ENCODE measurements at places on chromosomes 4 and X. TPM values are rescaled to one million over a fixed set of nuclear protein-coding genes. Genes with fewer than 3 reads are reported as not detected.

DNA sequence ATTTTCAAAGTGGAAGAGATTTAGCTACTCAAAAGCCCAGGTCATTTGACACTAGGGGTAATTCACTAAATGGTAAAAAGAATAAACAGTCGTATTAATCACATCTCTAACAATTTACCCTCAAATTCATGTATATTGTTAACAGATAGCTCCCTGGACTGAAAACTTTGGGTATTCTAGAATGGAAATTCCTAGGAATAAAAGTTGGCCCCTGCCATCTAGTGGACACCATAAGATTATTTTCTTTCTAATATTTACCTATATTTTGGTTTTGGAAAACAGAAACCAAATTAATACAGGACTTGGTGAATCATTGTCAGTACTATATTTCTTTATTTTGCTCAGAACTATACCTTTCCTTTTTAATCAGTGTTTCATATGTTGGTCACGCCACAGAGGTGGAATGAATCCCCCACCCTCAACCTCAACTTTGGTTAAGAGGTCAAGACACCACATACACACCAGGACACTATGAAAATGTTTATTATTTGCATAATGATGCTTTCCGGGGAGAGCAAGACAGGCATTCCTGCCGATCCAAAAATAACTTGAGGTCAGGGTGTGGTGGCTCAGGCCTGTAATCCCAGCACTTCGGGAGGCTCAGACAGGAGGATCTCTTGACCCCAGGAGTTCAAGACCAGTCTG lies 96.2 kb upstream of the APOOL start:
- no peak for DNase-seq
- H3K27ac ChIP-seq = no peak overlapping the region
- H3K27me3 ChIP-seq = no peaks in the 10 kb centered on the region
- no peaks in the 10 kb centered on the region for H3K4me1 ChIP-seq
- no peak overlapping the region for H3K4me3 ChIP-seq

GRCh38 chr4:25926462-25926861 lies 12.4 kb downstream of the SMIM20 start:
- H3K4me1 ChIP-seq = peaks cover 41% of the 10 kb centered on the region
- no peak overlapping the region for H3K4me3 ChIP-seq
- no peak for DNase-seq
- no peak overlapping the region for H3K27ac ChIP-seq
- no peaks in the 10 kb centered on the region for H3K27me3 ChIP-seq

DNA sequence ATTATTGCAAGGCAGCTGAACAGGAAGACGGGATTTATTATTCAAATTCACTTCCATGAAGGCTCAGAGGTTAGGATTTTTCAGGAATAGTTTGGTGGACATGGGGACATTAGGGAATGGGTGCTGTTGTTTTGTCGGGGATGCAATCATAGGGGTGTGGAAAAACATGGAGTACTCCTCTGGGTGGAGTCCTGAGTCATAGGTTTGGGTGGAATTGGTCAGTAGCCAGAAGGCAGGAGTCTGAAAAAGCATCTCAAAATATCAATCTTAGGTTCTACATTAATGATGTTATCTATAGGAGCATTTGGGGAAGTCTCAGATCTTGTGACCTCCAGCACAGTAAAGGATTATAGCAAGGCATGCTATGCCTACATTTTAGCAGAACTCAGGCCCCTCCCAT lies 14.5 kb upstream of the ETNPPL start:
- H3K27me3 ChIP-seq = no peaks in the 10 kb centered on the region
- H3K4me1 ChIP-seq = peaks cover 5% of the 10 kb centered on the region
- no peaks in the 10 kb centered on the region for H3K36me3 ChIP-seq
- H3K4me3 ChIP-seq = no peak overlapping the region
- H3K27ac ChIP-seq = no peak overlapping the region

DNA sequence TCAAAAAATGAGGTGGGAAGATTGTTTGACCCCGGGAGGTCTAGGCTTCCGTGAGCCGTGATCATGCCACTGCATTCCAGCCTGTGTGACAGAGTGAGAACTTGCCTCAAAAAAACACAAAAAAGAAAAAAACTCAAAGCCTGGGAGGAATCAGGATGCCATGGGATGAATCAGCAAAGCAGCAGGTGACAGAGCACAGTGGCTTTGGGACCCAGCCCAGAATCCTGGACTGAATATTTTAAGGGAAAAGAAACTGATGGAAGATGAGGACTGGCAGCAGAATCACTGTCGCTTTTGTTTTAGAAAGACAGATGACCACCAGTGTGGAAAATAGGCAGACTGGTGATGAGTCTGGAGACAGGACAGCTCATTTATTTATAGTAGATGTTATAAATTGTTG lies 16.6 kb downstream of the S100G start:
- no peaks in the 10 kb centered on the region for H3K4me1 ChIP-seq
- no peaks in the 10 kb centered on the region for H3K36me3 ChIP-seq
- H3K27me3 ChIP-seq = no peaks in the 10 kb centered on the region
- no peak for DNase-seq

- no peaks in the 10 kb centered on the region for H3K27me3 ChIP-seq
- no peak overlapping the region for H3K4me3 ChIP-seq
- no peak overlapping the region for H3K27ac ChIP-seq
Measured at GRCh38 chr4:94346541-94346940, 3.9 kb upstream of the HPGDS start.

GRCh38 chrX:110175696-110176095 lies 142.2 kb downstream of the AMMECR1 start:
- no peak overlapping the region for H3K4me3 ChIP-seq
- no peaks in the 10 kb centered on the region for H3K4me1 ChIP-seq
- DNase-seq = no peak
- no peak overlapping the region for H3K27ac ChIP-seq

DNA sequence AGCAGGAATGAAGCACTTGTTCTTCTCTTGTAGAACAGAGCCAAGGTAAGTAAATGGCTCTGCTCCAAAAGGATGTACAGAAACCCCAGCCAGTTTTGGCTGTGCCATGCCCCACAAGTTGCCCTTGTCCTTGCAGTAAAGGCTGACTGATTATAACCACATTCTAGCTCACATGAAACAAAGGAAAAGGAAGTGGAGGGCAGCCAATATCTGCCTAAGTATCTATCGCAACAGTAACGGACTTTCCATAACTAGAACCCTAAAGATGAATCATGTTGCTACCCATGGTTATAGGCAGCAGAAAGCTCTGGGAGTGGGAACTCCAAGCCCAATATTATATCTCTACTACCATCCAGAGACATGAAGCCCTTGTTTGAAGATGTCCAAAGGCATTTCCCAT lies 95.7 kb downstream of the COMMD8 start:
- no peak overlapping the region for H3K27ac ChIP-seq
- DNase-seq = no peak
- no peaks in the 10 kb centered on the region for H3K4me1 ChIP-seq

DNA sequence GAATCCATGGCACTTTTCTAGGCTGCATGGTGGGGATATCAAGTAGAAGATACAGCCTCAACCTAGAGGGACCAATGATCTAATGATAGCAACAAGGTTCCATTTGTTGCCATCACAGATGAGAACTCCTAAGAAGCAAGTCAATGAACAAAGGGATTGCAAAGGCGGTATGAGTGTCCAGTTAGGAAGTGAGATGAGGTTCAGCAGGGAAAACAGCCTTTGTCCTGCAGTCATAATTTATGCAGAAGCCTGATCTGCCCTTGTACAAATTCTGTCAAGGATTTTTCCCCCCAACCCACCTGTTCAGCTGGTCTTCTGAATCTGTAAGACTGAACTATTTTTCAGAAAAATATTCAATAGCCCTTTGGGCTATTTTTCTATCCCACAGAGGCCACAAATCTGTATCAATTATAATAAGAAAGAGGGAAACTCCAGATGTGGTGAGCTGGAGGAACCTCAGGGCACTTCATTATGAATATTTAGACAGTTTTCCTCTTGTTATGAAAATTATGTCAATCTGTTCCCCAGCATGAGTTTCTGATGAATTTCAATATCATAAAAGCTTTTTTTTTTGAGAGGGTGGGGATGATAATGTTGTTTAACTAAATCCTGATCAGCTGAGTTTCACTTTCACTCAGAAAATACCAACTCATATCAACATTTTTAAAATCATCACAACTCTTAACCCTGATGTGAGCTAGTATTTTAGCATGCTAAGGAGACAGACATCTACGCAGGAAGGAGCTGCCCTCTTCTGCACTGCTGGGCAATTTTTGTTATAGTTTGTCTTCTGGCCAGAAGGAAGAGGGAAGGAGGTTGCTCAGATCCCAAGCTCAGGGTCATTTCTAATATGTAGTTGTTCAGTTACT lies 127.2 kb upstream of the MAP3K15 start:
- H3K4me1 ChIP-seq = no peaks in the 10 kb centered on the region
- no peak overlapping the region for H3K27ac ChIP-seq
- H3K4me3 ChIP-seq = no peak overlapping the region

DNA sequence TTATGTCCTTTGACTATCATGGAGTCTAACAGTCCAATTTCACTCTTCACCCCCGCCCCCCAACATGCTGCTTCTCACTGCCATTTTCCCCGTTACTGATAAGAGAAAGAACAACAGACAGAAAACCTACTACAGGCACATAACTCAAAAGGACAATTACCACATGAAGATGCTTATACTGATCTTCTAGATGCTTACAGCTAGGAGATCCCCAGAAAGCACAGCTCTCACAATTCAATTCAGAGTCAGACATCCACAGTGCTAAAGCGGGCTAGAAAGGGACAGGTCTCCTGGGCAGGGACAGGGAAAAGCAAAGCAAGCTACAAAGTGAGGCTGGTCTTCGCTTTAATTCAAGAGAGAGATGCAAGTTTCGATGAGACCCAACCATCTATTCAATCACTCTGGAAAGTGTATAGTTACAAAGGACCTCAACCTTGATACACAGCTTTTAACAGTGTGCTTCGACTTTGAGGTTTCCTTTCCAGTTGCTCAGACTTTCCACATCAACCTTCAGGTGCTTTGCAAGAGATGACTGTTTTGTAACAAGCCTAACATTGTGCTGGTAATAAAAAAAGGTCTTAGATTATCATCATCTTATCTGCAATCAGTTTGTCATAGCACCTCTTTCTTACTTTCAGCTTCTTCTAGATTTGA lies 60.9 kb downstream of the LEF1 start:
- H3K27me3 ChIP-seq = no peaks in the 10 kb centered on the region
- H3K4me3 ChIP-seq = no peak overlapping the region
- H3K27ac ChIP-seq = no peak overlapping the region

DNA sequence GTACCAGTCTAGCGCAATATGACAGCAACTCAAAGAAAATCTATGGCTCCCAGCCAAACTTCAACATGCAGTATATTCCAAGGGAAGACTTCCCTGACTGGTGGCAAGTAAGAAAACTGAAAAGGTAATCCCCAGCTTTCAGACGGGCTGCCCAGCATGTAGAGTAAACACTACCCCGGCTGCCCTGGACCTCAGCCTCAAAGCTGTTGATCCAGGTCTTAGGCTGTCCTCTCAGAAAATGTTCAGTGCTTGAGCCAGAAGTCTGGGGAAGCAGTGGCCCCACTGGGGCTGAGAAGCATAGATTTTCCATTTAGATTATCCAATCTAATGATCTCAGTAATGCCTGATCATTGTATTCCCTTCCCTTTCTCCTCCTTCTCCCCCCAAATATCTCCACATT lies 21.9 kb downstream of the BMX start:
- H3K4me1 ChIP-seq = no peaks in the 10 kb centered on the region
- H3K36me3 ChIP-seq = no peaks in the 10 kb centered on the region
- no peaks in the 10 kb centered on the region for H3K27me3 ChIP-seq
- DNase-seq = no peak
- no peak overlapping the region for H3K4me3 ChIP-seq
- no peak overlapping the region for H3K27ac ChIP-seq

GRCh38 chr4:46123913-46124755 lies at the start of gene GABRG1:
GABRG1 (minus strand) TSS chr4:46124054; CDS start chr4:46123913, 141 bp downstream.
- H3K4me1 ChIP-seq = no peaks in the 10 kb centered on the region
- no peak within 1 kb of the TSS for H3K4me3 ChIP-seq
- no peak within 1 kb of the TSS for H3K27ac ChIP-seq
- H3K27me3 ChIP-seq = no peaks in the 10 kb centered on the region

PHKA1 gene
- 9.3 TPM for total RNA-seq

ZNF711 gene
- total RNA-seq = 3.7 TPM

NDNF gene
- 0.51 TPM for total RNA-seq

CTAG2 gene
- total RNA-seq = not detected
